ENCODE measurements at places on chromosomes 1 and 21. TPM values are rescaled to one million over a fixed set of nuclear protein-coding genes. Genes with fewer than 3 reads are reported as not detected.

HORMAD1 gene
- polyA plus RNA-seq, result not detected

FCRL1 gene
- 0.04 TPM for polyA plus RNA-seq

PLEKHG5 gene
- 18.5 TPM for polyA plus RNA-seq

RAB42 gene
- polyA plus RNA-seq, result 0.49 TPM

FCRL6 gene
- polyA plus RNA-seq, result not detected

TFF2 gene
- not detected for polyA plus RNA-seq

GRCh38 chr21:42861311-42861847 is 18.0 kb downstream of the WDR4 start:
- DNase-seq, result no peak
- H3K36me3 ChIP-seq, result peaks cover 65% of the 10 kb centered on the region
- no peak overlapping the region for H3K27ac ChIP-seq

GRCh38 chr1:55559161-55559611 is 344.0 kb upstream of the USP24 start:
- no peaks in the 10 kb centered on the region for H3K4me1 ChIP-seq
- H3K27me3 ChIP-seq, result no peaks in the 10 kb centered on the region
- no peaks in the 10 kb centered on the region for H3K36me3 ChIP-seq
- H3K27ac ChIP-seq, result no peak overlapping the region
- H3K4me3 ChIP-seq, result no peak overlapping the region
- DNase-seq, result no peak

- no peaks in the 10 kb centered on the region for H3K27me3 ChIP-seq
- H3K4me1 ChIP-seq, result peaks cover 17% of the 10 kb centered on the region
- no peak for DNase-seq
- H3K27ac ChIP-seq, result no peak overlapping the region
Measured at GRCh38 chr1:184527402-184527801, 140.6 kb downstream of the C1orf21 start.

- H3K27ac ChIP-seq, result no peak overlapping the region
- H3K4me3 ChIP-seq, result no peak overlapping the region
- H3K36me3 ChIP-seq, result no peaks in the 10 kb centered on the region
- no peak for DNase-seq
- no peaks in the 10 kb centered on the region for H3K27me3 ChIP-seq
Measured at GRCh38 chr1:89429062-89429461, 65.2 kb downstream of the GBP6 start.

DNA sequence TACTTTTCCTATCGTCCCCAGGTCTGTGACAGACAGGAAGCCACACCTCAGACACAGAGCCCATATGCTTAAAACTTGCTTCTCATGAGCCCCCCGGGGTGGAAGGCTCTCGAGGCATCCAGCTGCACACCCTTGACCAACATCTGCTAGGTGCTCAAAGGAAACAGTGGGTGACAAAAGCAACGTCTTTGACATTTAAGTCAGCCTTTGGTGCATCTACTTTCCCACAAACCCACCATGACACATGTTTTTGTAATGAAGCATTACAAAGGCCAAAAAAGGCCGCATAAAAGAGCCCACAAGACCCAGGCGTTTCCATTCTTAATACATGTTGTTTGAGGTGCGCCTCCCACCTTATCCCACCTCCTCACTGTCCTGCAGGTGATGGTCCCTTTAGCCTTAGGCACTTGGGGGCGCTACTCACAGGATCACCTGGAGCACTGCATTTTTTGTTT is 11.8 kb upstream of the FASLG start:
- peak overlapping the region; percentile 7 for H3K27ac ChIP-seq
- no peak for DNase-seq
- no peaks in the 10 kb centered on the region for H3K27me3 ChIP-seq

GRCh38 chr1:98323906-98324358 is 337.6 kb upstream of the SNX7 start:
- no peak overlapping the region for H3K4me3 ChIP-seq
- H3K27ac ChIP-seq, result no peak overlapping the region
- H3K4me1 ChIP-seq, result no peaks in the 10 kb centered on the region
- no peaks in the 10 kb centered on the region for H3K36me3 ChIP-seq
- peak; percentile 35 for DNase-seq

DNA sequence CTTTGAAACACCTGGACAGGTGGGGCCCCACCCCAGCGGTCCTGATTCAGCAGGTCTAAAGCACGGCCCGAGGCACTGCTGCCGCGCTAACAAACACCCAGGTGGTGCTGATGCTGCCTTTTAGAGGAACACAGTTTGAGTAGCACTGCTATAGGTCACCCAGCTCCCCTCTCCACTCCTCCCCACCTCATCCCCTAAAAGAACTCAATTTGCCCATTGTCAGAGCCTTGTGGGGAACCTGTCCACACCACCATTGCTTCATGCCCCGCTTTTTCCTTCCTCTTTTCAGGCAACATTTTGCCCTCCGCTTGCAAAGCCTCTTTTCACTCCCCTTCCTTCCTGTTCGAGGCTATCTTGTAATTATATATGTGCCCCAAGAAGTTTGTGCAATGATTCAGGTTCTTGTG is 26.2 kb upstream of the PADI4 start:
- no peaks in the 10 kb centered on the region for H3K4me1 ChIP-seq
- no peaks in the 10 kb centered on the region for H3K36me3 ChIP-seq
- peaks cover 17% of the 10 kb centered on the region for H3K27me3 ChIP-seq
- H3K4me3 ChIP-seq, result no peak overlapping the region
- no peak for DNase-seq

GRCh38 chr1:170593173-170594011 is 61.4 kb downstream of the GORAB start:
- no peak overlapping the region for H3K27ac ChIP-seq
- DNase-seq, result no peak
- H3K36me3 ChIP-seq, result no peaks in the 10 kb centered on the region
- H3K27me3 ChIP-seq, result no peaks in the 10 kb centered on the region
- no peak overlapping the region for H3K4me3 ChIP-seq

GRCh38 chr1:40690771-40691537 is 550 bp upstream of the NFYC start:
- H3K4me1 ChIP-seq, result no peaks in the 10 kb centered on the region
- no peak for DNase-seq
- peaks cover 14% of the 10 kb centered on the region for H3K36me3 ChIP-seq

- no peak overlapping the region for H3K27ac ChIP-seq
- DNase-seq, result peak; percentile 59
- H3K36me3 ChIP-seq, result no peaks in the 10 kb centered on the region
- H3K4me3 ChIP-seq, result no peak overlapping the region
Measured at GRCh38 chr21:40047993-40048730, 180.9 kb downstream of the PCP4 start.

DNA sequence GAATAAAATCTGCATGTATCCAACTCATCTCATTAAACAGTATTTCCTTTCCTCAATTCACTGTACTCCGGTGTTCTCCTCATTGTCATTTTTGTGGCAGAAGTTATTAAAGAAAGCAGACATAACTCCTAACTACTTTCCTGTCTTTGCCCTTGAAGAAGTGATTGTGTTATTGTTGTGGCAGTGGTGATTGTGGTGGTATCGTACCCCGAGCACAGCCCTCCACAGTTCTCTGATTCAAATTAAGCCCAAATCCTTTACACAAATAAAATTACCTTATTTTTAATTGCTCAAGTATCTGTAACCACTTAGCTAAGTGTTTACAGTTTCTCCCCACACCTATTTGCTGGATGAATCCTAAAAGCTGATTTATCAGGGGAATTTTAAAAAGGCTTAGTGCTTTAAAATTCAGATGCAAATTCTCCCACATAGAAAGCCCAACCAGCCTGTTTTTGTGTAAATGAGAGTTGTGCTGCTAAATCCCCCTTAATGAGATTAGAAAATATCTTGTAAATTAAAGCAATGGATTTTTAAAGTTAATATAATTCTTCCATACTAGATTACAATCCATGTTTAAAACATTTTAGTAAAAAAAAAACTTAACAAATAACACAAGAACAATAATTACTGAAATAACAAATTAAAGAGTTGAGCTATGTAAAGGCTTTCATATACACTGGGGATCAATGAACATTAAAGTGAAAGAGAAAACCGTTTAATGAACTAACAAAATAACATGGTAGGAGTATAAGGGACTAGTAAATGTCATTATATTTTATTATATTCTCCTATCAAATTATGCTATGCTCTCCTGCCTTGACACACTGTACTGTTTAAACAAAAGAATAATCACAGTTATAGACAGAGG is 259.0 kb downstream of the NEGR1 start:
- no peak for DNase-seq
- no peaks in the 10 kb centered on the region for H3K36me3 ChIP-seq
- no peak overlapping the region for H3K4me3 ChIP-seq
- no peaks in the 10 kb centered on the region for H3K27me3 ChIP-seq

DNA sequence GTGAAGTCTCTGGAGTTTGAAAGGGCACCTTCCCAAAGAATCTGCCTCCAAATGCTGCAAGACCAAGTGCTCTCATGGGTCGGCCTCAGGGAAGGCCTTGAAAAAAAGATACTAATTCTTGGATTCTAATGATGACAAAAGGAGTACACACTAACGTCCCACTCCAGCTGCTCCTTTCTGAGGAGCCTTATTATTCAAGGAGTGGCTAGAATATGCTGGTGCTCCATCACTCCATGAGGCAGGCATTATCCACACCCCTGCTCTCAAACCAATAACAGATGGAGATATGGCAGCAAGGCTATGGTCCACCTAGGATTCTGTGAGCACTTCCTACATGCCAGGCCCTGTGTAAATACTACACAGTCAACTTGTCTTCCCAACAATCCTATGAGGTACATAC is 54.4 kb downstream of the FAM78B start:
- H3K4me1 ChIP-seq, result no peaks in the 10 kb centered on the region
- DNase-seq, result no peak
- no peak overlapping the region for H3K4me3 ChIP-seq

DNA sequence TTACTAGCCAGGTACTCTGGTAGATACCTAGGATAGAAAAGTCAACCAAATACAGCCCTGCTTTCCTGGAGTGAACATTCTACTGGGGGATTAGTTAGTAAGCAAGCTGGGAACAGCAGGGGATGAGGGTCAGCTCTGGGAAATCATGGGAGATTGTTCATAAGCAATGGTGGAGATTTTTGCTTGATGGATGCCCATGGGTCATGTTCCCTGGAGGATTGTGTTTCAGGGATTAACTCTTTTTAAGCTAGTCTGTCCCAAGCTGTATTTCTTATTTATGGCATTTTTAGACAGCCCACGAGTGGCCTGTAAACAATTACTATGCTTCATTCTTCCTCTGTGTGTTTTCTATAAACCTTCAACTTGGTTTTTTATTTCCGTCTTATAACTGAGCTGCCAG is 18.9 kb downstream of the CACHD1 start:
- DNase-seq, result no peak
- H3K27me3 ChIP-seq, result no peaks in the 10 kb centered on the region
- no peak overlapping the region for H3K4me3 ChIP-seq
- H3K27ac ChIP-seq, result no peak overlapping the region
- H3K36me3 ChIP-seq, result no peaks in the 10 kb centered on the region
- no peaks in the 10 kb centered on the region for H3K4me1 ChIP-seq

GRCh38 chr1:94927405-94928175 is 680 bp upstream of the CNN3 start:
- H3K27me3 ChIP-seq, result peaks cover 24% of the 10 kb centered on the region
- H3K4me1 ChIP-seq, result peaks cover 8% of the 10 kb centered on the region
- peaks cover 10% of the 10 kb centered on the region for H3K36me3 ChIP-seq
- H3K27ac ChIP-seq, result peak overlapping the region; percentile 96
- no peak for DNase-seq
- peak overlapping the region; percentile 73 for H3K4me3 ChIP-seq

GRCh38 chr1:172746091-172746949 is 87.4 kb downstream of the FASLG start:
- H3K4me3 ChIP-seq, result no peak overlapping the region
- no peak for DNase-seq
- H3K4me1 ChIP-seq, result no peaks in the 10 kb centered on the region
- H3K36me3 ChIP-seq, result no peaks in the 10 kb centered on the region
- H3K27me3 ChIP-seq, result no peaks in the 10 kb centered on the region

DNA sequence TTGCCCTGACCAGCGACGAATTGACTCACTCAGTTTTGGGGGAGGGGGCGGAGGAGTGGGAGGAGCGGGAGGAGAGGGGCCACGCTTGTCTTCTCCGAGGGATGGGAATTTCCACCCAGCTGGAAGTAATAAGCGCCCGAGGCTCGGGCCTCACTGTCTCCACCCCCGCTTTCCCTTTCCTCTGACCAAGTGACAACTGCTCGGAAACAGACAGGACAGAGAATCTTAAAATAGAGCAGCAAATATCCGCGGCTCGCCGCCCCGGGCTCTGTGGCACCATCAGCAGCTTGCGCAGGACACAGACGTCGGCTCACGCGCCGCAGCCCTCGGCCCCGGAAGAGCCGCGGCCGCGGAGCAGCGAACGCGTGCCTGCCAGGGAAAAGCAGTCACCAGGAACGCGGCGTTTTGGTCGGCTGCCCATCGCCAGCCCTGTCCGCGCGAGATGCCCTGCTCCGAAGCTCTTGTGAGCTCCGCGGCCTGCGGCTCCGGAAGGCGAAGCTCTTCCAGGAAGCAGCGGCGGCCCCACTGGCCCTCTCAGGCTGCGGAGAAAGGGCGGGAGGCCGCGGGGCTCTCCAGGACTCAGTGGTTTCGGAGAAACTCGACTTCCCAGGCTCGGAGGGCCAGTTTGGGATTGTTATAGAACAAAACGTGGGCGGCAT is 10.7 kb upstream of the RGS16 start:
- H3K27ac ChIP-seq, result peak overlapping the region; percentile 99
- H3K4me1 ChIP-seq, result peaks cover 11% of the 10 kb centered on the region
- H3K4me3 ChIP-seq, result peak overlapping the region; percentile 63
- no peaks in the 10 kb centered on the region for H3K36me3 ChIP-seq

DNA sequence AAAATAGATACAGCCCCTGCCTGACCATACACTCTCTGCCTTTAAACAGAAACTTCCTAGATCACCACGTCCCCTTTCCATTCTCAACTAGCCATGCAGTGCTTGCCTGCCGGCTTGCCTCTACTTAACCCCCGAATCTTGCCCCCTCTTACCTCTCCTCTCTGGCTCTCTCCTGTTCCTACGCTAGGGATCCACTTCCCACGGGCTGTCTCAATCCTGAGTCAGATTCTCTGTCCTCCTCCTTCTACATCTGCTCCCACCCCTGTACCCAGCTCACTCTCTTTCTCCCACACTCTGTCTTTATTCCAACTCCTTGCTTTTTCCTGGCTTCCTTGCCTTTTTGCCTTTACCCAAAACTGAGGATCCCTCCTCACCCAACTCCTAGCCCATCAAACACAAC is 29.3 kb downstream of the ATF3 start:
- no peak for DNase-seq
- H3K4me3 ChIP-seq, result no peak overlapping the region
- no peaks in the 10 kb centered on the region for H3K36me3 ChIP-seq
- peaks cover 24% of the 10 kb centered on the region for H3K4me1 ChIP-seq

- peak overlapping the region; percentile 74 for H3K4me3 ChIP-seq
- H3K27me3 ChIP-seq, result no peaks in the 10 kb centered on the region
- H3K4me1 ChIP-seq, result no peaks in the 10 kb centered on the region
- peak; percentile 77 for DNase-seq
- H3K36me3 ChIP-seq, result no peaks in the 10 kb centered on the region
Measured at GRCh38 chr1:17438318-17439249, 893 bp downstream of the RCC2 start.

DNA sequence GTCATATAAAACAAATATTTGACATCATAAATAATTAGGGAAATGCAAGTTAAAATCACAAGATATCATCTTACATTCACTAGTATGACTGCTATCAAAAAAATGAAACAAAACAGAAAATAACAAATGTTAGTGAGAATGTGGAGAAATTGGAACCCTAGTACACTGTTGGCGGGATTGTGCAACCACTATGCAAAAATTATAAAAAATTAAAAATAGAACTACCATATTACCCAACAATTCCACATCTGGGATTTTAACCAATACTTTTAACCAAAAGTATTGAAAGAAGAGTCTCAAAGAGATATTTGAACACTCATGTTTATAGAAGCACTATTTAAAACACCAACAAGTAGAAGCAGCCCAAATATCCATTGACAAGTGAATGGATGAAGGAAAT is 797.2 kb upstream of the ADAMTS5 start:
- H3K36me3 ChIP-seq, result no peaks in the 10 kb centered on the region
- no peak overlapping the region for H3K4me3 ChIP-seq
- no peak for DNase-seq
- H3K27ac ChIP-seq, result no peak overlapping the region
- H3K27me3 ChIP-seq, result no peaks in the 10 kb centered on the region
- no peaks in the 10 kb centered on the region for H3K4me1 ChIP-seq
